ENCODE measurements at places on chromosomes 5 and 9.

DNA sequence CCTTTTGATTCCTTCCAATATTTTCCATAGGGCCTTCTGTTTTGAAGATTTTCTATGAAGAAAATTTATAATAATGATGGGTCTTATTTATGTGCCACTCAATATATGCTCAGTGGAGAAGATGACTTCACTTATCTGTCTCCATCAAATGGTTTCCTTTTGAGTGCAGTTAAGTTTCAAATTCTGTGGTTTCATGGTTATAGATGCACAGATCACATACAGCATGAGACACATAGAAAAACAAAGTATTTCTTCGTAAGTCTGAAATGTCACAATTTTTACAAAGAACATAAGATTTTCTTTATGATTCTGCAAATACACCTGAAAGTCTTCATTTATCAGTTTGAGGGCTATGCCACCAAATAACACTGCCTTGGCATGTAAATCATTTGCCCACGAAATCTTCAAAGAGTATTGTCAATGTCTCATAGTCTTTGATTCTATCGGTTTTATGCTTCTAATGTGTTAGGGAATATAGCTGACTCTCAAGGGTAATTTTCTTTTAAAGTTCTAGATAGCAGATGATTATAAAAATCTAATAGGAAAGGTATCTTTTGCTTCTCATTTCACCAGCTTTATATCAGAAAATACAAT, 14.1 kb downstream of the CFAP95 start:
- DNase-seq: no peak

DNA sequence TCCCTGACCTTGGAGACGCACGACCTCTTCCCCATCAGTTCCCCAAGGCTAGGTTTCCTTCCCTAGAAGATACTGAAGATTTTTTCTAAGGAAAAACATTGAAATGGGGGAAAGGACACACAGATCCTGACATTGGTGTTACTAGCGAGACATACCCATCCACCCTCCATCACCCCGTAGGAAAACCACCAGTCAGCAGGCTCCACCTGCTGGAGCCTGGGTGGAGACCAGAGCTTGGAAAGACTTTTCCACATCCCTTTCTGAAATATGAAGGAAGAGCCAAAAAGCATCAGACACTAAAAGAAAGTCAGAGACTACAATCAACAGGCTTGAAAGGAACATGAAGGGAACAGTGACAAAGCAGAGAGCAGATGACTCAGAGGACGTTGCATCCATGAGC, 638.0 kb downstream of the IRX1 start:
- no peak for DNase-seq

DNA sequence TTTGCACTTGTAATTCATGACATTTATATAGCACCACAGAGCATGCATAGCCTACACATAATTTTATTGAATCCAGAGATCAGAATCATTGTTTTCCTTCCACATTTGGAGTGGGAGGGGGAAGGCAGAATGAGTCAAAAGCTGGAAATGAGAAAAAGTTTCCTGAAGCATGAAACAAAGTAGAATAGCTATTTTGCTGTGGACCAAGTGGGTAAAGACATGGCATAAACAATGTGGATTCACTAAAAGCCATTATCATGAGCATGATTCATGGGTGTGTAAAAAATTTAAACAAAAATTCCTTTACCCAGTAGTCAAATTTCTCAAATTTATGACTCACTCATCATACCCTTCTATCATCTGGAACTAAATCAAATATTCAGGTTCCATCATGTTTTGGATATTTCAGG, 97.9 kb downstream of the YIPF5 start:
- DNase-seq: no peak

- peak; percentile 91 for DNase-seq
These were observed 94.6 kb downstream of the ZNF608 start for GRCh38 chr5:124651663-124652513.

DNA sequence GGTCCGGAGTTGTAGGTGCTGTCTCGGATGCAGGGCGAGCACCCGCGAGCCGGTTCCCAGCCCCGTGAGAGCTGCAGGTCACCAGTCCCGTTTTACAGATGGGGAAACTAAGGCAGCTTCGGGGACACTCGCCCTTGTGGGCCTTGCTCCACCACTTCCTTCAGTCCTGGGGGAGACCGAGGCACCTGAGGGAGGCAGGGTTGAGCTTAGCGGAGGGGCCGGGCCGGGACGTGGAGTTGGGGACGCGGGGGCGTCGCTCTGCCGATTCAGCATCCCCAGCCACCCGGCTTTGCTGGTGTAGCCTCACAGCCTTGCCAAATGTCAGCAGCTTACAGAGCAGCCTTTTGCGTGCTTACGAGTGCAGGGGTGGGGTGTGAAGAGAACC, 530 bp downstream of the BBLN start:
- peak; percentile 29 for DNase-seq

GRCh38 chr5:86532429-86532828, 85.3 kb upstream of the COX7C start:
- DNase-seq: no peak

- DNase-seq: no peak
These were observed 24.1 kb downstream of the AHRR start for GRCh38 chr5:345404-346195.

GRCh38 chr9:130254747-130255630, 10.6 kb upstream of the HMCN2 start:
- no peak for DNase-seq

GRCh38 chr9:99635032-99635431, 186.7 kb upstream of the NR4A3 start:
- no peak for DNase-seq

DNA sequence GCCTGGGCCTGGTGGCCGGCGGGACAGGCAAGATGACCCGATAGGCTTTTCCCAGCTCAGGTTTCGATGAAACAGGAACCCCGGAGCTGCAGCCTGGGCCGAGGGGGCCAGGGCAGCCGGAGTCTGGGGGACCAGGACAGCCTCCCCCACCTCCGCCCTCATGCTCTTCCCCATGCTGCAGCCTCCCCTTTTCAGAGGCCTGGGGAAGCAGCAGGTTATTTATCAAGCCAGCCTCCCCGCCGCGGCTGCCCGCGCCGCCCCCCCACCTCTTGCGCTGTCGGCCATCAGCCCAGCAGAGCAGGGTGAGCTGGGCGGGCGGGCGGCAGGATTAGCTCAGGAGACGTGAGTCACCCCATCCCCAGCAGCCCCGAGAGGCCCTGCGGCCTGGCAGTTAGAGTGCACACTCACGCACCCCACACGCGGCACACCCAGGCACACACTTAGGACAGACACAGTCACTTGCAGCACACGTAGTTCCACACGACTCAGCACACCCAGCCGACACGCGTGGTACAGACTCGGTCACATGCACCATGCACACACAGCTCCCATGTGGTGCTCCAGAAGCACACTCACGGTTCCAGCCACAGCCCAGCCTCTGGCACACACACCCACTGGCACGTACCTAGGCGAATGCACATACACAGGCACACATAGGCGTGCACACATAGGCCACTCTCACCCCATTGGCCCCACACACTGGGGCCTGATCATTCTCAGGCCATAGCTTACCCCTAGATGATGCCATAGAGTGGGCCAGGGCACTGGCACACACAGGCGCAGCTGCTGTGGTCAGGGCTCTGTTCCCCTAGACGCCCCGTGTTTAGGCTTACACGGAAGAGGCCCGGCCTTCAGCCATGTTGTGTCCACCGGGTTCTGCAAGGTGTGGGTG, 13.0 kb downstream of the CXXC5 start:
- peak; percentile 72 for DNase-seq

GRCh38 chr9:112757282-112757883, 6.8 kb downstream of the SNX30 start:
- DNase-seq: no peak

DNA sequence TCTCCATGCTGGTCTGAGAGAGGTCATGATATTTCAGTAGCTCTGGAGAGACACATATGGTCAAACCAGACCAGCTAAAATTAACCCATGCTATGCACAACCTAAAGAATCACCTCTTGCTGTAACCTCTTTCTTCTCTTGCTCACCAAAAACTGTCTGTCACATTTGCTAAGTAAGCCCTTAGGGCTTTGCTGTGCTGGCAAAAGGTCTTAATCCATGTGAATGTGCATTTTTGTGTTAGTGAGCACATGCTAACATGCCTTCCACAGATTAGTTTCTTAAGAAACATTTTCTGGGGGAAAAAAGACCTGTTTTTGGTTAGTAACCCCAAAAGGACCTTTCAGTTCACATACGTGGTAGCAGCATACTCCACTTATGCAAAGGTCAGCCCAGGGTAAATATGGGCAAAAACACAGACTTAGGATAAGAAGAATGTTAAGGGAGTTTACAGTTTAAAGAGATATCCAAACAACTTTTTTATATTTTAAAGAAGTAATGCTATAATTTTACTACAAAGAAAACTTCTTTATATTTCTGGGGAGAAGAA, 124.2 kb upstream of the CCDC152 start:
- no peak for DNase-seq

GRCh38 chr5:131419877-131420276, 156.0 kb downstream of the CDC42SE2 start:
- no peak for DNase-seq

- no peak for DNase-seq
These were observed 206.8 kb downstream of the TMC1 start for GRCh38 chr9:72728031-72728770.

- no peak for DNase-seq
These were observed 437.6 kb downstream of the KIAA0825 start for GRCh38 chr5:94180761-94181160.

DNA sequence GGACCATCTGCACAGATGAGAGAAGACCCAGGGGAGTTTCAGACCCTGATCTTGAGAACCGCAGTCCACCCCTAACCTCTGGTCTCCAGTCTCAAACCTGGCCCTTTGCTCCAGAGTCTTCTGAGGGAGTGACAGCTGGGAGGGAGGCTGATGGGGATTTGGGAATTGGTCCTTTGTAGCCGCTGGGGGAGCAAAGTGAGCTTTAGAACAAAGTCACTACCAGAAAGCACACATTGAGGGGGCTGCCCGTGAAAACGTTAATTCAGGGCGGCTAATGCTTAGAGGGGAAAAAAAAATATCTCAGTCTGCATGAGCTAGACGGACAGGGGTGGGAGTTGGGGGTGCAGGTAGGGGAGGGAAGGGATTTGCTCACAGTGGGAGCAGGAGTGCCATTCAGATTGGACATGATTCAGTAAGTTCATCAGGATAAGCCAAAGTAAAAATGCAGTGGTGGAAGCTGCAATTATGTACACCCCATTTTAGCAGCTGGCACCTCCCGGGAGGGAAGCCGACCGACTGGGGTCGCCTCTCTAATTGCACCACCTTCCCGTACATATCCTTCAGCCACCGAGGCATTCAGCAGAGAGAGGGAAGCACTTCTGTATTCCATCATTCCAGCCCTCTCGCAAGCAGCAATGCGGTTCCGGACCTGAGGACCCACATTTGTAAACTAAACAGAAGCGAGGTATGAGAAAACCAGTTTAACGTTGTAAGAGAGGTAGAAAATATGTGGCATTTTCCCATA, 123.4 kb upstream of the RETREG1 start:
- DNase-seq: no peak

DNA sequence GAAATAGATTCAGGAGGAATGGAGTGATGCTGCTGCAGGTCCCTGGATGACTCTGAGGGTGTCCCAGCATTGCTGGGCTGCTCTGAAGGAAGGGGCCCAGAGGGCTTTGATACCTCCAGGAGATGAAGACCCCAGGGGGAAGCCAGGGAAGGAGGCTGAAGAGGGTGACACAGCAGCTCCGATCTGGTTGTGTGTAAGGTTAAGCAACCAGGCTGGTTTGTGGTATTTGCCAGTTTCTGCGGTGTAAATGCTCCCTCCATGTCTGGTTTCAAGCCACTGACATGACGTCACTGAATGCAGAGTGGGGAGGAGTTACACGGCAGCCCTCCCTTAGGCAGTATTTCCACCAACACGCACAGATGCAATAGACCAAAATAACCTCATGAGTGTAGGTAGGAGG, 40.0 kb upstream of the ORM1 start:
- no peak for DNase-seq

DNA sequence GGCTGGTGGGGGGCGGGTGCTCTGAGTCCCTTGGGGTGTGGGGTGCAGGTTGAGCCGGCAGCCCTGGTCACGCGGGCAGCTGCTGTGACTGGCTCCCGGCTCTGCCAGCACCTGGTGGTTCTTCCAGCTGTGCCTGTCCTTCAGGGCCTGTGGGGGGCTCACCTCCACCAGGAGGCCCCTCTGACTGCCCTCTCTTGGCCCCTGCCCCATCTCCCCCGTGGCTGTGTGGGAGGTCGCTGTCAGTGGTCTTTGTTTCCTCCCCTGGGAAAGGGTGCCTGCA, 3.3 kb downstream of the RXRA start:
- no peak for DNase-seq

DNA sequence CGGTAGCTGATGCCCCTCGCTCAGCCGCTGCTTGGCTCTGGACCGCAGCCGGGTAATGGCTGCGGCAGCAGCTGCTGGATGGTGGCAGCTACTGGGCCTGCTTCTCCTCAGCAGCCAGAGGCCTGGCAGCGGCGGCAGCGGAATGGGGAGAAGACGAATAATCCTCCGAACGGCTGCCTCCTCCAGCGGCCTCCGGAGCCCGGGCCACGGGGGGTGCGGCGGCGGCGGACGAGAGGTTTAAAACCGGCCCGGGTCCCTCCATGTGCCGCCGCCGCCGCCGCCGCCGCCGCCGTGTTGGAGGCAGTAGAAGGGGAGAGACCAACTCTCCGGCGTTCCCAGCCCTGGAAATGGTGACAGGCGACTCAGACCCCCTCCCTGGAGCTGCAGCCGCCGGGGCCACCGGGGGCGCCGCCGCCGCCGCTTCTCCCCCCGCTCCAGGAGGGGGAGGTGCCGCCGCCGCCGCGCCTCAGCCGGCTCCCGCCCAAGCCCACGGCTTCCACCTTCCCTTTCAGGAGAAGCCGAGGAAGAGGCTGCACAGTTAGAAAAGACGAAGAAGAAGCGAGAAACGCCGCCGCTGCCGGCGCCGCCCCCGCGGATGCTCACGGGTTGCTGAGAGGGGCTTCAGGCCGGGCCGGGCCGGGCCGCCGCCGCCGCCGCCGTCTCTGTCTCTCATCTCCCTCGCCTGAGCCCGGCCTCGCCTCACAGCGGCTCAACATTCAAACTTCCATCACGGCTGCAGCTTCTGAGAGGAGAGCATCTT, 118.4 kb upstream of the PRSS3 start:
- peak; percentile 57 for DNase-seq

- DNase-seq: no peak
These were observed 256.8 kb downstream of the ROR2 start for GRCh38 chr9:91693226-91693625.

GRCh38 chr5:145968970-145969713, 32.8 kb downstream of the SH3RF2 start:
- no peak for DNase-seq

GRCh38 chr9:123269281-123269680, 895 bp upstream of the STRBP start:
- DNase-seq: no peak

DNA sequence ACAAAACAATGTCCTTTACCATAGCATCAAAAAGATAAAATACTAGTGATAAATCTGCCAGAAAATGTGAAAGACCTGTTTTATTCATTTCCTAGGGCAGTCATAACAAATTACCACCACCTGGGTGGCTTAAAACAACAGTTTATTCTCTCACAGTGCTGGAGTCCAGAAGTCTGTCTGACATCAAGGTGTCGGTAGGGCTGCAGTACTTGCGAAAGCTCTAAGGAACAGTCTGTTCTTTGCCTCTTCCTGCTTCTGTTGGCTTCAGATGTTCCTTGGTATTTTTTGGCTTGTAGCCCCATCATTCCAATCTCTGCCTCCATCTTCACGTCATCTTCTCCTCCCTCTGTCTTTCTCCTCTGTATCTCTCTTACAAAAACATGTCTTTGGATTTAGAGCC, 51.0 kb downstream of the PTPDC1 start:
- DNase-seq: no peak
